Glutamatergic neuron (in vitro differentiated cells): ENCODE measurements at places on chromosomes 3 and 15.

- no peak for DNase-seq
Measured at GRCh38 chr3:54577313-54577712, 350.5 kb downstream of the LRTM1 start.

DNA sequence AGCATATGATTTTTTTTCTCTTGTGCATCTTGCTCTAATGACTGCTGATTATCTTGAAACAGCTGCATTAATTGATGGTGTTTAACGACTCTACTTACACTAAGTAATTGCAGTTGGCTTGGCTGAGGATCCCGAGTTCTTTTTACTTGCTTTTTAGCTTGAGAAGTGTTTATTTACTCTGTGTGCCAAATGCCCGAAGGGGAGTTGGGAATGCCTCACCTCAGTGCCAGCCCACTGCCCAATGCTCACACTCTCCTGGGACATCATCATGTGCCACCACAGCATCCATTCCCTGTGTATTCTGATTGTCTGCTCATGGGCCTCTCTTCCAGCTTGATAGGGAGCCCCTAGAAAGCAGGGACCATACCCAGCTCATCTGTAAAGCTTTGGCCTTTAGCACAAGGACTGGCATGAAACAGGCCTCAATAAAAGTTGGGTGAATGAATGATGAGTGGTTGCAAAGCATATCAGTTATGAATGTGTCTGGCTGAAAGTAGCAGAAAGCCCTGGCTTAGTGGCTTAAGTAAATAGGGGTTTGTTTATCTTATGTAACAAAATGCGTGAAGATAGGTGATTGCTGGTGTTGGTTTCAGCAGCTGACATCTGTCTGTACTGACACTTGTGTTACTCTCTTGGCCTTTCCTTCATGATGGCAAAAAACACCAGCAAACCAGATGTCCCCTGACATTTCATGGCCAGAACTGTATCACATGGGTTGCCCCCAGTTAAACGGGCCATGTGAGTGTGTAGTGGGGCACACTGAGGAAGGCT, 8.1 kb downstream of the PXYLP1 start:
- DNase-seq: no peak

GRCh38 chr15:29636921-29637320, 185.3 kb downstream of the TJP1 start:
- no peak for DNase-seq

- no peak for DNase-seq
Measured at GRCh38 chr15:101026656-101027272, 107.6 kb downstream of the LRRK1 start.

DNA sequence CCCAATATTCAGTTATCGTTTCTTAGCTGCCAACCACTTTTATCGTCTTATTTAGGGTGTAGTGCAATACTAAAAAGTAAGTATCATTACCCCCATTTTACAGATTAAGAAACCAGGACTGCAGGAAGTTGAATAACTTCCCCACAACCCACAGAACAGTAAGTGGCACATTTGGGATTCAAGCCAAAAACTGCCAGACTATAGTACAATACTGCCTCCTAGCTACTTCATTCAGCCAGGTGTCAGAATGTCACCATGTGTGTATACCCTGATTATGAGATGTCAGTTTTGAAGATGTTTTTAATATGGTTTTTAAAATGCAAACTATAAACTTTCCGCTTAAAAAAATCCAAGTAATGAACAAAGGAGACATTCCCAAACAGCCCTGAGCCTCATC, 74.2 kb upstream of the PROK2 start:
- DNase-seq: no peak

DNA sequence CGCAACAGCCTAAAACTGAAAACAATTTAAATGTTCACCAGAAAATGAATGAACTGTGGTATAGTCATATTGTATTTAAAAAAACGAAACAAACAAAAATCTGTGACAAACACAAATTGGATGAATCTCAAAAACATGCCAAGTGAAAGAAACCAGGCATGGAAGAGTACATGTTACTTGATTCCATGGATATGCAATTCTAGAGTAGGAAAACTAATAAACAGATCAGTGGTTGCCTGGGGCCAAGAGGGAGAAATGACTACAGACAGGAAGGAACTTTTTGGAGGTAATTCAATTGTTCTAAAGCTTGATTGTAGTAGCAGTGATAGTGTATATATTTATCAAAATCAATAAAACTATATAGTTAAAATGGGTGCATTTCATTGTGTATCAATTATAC, 16.8 kb downstream of the UBE3A start:
- DNase-seq: no peak

GRCh38 chr3:60636846-60637245, 614.4 kb downstream of the FHIT start:
- no peak for DNase-seq

GRCh38 chr3:11607816-11608215, 35.9 kb downstream of the VGLL4 start:
- DNase-seq: no peak

- DNase-seq: no peak
Measured at GRCh38 chr3:73101881-73102280, 40.4 kb downstream of the EBLN2 start.

GRCh38 chr3:32544894-32545293, 25.8 kb downstream of the DYNC1LI1 start:
- no peak for DNase-seq

DNA sequence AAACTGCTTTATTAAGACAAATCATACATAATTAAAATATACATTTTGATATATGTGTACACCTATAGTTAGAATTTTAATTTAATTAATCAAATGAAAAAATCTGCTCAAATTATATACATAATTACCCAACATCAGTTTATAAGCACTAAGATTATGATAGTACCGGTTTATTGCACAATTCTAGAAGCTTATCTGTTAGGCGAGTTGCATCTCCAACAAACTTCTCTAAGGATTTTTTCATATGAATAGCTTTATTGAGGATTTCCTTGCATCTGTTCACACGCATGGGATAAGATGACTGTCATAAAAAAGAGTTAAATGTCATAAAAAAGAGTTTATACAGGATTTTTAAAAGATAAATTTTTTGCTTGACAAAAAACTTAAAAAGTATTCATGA, 19.9 kb upstream of the XRN1 start:
- DNase-seq: no peak

- DNase-seq: no peak
Measured at GRCh38 chr15:81747482-81747881, 298.3 kb downstream of the MEX3B start.

GRCh38 chr3:134993011-134993410, 198.0 kb downstream of the EPHB1 start:
- DNase-seq: no peak

GRCh38 chr15:88243895-88244787, 12.4 kb downstream of the NTRK3 start:
- peak; percentile 42 for DNase-seq

- no peak for DNase-seq
Measured at GRCh38 chr15:100728371-100729201, 126.2 kb downstream of the ASB7 start.

DNA sequence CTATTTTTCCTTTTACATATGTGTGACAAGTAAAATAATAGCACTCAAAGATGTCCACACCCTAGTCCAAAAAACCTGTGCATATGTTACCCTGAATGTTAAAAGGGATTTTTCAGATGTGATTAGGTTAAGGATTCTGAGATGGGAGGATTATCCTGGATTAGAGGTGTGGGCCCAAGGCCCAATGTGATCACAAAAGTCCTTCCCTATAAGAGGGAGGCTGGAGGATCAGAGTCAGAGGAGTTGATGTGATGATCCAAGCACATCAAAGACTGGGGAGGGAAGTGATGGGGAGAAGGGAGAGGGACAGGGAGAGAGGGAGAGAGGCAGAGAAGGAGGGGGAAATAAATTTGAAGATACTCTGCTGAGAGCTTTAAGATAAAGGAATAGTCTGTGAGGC, 512.6 kb downstream of the PLOD2 start:
- no peak for DNase-seq

- no peak for DNase-seq
Measured at GRCh38 chr3:114394551-114394950, 100.7 kb downstream of the TIGIT start.

DNA sequence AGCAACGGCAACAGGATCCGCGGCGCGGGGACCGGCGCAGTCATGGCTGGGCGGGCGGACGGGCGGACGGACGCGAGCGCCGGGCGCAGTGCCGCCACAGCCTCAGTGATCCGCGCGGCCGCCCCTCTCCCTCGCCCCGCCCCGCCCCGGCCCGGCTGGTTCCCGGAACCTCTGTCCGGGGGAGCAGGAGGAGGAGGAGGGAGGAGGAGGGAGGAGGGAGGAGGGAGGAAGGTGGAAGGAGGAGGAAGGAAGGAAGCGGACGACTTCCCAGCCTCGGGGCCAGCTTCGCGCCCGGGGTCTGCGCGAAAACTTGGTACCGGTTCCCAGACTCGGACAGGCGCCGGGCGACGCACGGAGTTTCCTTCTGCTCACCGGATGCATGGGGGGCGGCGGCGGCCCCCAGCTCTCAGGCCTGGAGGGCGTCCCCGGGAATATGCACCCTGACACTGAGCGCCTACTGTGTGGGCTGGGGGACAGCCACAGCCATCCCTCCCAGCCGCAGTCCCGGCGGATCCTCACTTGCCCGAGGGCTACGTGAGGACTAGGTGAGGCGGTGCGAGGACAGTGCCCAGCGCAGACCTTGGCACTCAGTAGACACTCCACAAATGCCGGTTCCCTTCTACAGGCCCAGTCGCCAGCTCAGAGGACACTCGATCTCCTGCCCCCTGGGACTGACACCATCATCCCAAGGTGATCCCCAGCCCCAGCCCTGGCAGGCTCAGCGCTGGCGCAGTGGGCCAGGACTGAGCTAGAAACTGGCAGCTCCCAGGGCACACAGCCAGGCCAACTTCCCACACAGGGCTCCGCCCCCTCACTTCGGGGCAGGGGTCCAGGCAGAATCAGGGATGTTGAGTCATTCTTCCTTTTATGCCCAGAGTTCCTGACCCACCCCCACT, at the start of gene SHISA5:
Gene SHISA5, minus strand, starts transcription at position 124 of the 896 bp plus-strand sequence. Its CDS starts 80 bp downstream, at position 44.
- peak; percentile 72 for DNase-seq

GRCh38 chr3:28612232-28612631, 263.6 kb upstream of the AZI2 start:
- DNase-seq: no peak

DNA sequence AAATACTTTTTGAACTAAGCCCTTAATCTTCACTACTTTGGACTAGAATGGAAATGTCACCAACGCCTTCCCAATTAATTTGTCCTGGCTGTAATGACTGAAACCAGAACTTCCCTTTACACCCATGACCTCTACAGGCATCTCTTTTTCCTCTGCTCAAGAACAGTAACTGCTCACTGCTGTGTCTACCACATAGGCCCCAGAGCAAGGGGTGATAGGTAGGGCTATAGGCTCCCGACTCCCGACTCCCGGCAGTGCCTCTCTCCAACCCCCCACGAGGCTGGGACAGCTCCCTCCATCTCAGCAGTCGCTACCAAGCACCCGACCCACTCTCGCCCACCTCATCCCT, 384 bp upstream of the LEKR1 start:
- DNase-seq: no peak

GRCh38 chr3:196792771-196793170, 53.1 kb downstream of the PAK2 start:
- DNase-seq: no peak

- no peak for DNase-seq
Measured at GRCh38 chr3:53583161-53583690, 88.8 kb downstream of the CACNA1D start.

GRCh38 chr15:37891766-37892368, 42.6 kb upstream of the TMCO5A start:
- DNase-seq: no peak

- no peak for DNase-seq
Measured at GRCh38 chr3:55244247-55244646, 242.9 kb downstream of the WNT5A start.

DNA sequence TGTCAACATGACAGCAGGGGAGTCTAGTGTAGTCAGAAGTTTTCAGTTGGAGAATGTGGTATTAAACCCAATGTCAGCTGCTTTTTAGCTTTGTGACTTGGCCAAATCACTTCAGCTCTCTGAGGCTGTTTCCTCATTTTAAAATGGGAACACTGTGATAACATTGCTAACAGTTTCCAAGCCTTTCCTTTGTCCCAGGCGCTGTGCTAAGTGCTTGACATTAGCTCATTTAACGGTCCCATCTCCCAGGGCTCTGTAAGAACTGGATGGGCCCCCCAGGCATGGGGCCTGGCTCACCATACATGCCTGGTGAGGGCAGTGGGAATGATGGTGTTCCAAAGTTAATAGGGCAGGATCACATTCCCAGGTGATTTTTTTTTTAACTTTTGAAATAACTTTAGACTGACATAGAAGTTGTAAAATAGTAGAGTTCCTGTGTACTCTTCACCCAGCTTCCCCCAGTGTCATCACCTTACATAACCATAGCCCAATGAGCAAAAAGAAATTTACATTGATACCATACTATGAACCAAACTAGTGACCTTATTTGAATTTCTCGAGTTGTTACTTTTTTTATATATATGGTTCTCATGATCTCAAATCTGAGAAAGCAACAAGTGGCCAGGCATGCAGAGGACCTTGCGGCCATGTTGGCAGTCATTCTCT, 7.7 kb downstream of the RASL12 start:
- DNase-seq: no peak

DNA sequence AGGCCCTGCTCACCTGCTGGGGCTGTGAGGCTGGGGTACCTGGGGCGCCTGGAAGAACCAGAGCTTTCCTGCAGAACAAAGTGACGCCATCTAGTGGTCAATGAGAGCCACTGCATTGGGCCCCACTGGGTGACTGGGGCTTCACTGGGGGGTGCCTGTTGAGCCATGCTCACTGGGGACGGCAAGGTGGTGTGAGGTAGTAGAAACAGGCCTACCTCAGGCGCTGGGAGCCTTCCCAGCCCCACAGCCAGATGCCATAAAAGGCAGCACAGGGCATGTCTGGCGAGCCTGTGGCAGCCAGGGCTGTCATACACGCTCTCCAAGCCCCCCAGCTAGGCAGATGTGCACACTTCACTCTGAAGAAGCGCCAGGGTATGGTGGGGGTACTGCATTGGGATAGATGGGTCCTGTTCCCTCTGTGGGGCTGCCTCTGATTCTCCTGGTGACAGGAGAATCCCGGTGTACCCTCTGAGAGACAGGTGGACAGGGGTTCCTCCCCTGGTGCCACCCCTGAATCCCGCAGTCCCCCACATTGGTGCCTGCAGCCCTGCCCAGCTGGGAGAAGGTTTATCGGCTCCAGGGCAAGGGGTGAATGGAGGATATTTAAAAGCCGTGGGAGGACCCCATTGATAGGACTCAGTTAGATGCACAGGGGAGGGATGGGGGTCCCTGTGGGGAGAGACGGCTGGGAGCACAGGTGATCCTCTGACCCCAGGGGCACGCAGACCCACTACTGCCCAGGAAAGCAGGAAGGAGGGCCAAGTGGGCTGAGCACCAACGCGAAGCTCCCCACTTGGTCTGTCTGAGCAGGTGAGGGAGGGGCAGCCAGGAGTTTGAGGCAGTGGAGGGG, 178.8 kb downstream of the NSMCE3 start:
- no peak for DNase-seq
